Activated gamma-delta T cell treated with anti-CD3 and anti-CD28 coated beads, Interleukin-2, amount 50 U/mL, for 16 hours (primary cell): ENCODE measurements at places on chromosomes 11 and 22.

DNA sequence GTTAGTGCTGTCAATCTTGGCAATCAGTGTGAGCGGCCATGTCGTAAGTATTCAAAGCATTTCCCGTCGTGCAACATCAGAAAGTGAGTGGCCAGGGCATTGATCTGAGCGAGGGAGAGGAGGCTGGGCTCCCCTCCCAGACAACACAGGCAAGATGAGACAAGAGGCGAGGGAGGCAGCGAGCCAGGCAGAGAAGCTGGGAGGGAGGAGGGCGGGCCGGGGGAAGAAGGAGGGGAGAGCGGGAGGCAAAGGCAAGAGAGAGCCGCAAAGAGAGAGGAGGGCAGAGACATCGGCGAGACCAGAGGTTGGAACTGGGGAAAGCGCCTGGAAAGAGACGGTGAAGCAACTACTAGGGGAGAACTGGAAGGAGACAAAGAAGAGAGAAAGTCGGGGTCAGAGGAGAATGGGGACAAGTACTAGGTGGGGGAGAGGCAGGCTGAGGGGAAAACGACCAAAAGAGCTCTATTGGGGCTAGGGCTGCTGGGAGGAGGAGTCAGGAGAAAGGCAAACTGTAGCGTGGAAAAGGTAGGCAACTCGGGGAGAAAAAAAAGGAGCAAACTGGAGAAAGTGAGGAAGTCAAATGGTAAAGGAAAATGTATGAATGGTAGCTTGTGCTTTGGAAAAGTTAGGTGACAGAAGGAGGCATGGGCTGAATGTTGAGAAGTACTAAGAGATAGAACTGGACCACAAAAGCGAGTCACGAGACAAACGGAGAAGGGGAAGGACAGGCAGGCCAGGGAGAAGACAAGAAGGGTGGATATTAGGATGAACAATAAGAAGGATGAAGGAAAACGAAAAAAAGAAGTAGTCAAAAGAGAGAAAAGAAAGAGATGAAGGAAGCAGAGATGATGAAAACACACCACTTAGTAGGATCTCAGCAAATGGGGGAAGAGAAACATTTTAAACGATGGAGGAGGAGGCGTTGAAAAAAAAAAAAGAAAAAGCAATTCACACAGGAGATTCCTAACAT is 130.5 kb upstream of the C11orf58 start:
- DNase-seq, result no peak

DNA sequence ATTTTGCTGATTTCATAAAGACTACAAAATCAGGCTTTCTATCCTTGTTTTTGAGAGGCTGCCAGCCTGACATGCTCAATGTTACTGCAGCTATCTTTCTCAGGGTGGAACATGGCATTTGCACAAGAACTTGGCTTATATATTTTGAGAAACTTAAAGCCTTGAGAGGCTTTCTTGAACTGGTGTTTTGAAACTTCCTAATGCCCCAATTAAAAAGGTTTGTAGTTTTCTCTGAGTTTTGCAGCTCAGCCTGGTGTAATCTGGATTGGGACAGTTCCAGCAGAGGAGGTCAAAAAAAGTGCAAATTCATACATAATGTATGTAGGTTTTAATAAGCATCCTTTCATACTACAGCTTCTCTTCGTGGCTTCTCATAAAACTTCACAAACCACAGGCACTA is 223.4 kb downstream of the FAM76B start:
- DNase-seq, result no peak

- DNase-seq, result no peak
These were observed 45.6 kb downstream of the CD82 start for GRCh38 chr11:44611088-44611487.

DNA sequence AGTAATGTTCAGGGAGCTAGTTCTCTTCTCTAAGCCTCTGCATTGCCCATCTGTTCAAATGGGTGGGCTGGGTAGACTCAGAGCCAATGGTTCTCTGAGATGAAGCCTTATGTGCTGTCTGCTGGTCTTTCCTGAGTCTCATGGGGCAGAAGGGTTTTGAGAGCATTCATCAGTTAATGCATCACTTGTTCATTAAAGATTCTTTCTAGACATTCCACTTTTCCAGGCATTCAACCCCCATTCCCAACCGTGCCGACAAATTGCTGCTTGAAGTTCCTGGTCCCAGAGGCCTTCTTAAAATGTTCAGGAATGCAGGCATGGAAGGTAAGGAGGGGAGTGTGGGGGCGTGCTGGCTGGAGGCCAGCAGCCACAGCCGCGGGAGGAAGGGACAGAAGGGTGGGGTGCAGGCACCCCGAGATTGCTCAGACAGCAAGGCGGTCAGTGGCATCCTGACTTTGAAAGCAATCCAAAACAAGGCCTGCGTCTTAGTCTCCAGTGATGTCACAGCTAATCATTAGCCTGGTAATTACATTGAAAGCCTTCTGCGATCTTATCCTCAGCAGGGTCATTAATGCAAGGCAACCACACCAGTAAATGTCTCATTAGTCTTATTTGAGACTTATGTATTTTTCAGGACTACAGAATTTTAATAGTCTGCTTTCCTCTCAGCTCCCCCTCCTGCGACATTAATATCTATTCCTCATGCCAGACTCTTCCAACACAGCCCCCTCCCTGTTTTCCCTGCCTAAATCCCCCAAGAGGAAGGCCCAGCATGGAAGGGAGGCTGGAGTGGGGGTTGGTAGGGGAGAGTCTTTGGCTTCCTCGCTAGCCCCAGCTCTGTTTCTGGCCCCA is 328.8 kb downstream of the MIAT start:
- DNase-seq, result no peak

DNA sequence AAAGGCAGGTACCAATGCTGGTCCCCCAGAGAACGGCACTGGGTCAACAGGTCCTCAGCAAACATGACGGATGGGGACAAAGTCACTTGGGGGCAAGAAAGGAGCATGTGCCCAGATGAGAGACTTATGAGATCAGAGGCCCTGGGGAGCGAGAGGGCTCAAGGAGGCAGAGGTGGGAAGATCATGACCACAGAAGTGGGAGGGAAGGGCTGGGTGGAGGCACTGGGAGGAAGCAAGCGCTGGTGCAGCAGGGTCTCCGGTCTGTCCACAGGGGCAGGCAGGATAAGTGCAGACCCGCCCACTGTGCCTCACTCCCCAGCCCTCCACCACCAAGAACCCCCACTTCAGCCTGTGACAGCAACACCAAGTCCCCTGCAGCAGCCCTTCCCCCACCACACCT is 10.9 kb downstream of the ELFN2 start:
- no peak for DNase-seq

DNA sequence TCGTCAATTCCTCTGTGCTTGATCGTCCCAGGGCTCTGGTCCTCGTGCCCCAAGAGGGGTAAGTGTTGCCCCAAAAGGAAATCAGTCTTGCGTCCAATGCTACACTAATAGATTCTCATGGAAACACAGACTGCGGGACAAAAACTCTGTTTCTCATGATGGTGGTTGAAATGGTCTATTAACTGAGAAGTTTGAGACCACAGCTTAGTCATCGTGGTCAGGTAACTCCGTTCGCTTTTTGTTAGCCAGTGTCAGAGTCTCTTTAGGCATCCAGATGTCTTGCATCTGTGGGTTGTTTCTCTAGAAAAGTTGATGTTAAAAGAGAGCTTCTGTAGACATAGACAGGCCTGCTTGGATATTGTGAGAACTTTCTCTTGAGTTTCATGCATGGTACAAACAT is 104.6 kb upstream of the SORL1-AS1 start:
- DNase-seq, result no peak

- DNase-seq, result no peak
These were observed 91.2 kb downstream of the PIWIL4 start for GRCh38 chr11:94658386-94658785.

- DNase-seq, result no peak
These were observed 42.0 kb downstream of the IGLL5 start for GRCh38 chr22:22929381-22930221.

- no peak for DNase-seq
These were observed 43.6 kb upstream of the FIBIN start for GRCh38 chr11:26950260-26950719.

DNA sequence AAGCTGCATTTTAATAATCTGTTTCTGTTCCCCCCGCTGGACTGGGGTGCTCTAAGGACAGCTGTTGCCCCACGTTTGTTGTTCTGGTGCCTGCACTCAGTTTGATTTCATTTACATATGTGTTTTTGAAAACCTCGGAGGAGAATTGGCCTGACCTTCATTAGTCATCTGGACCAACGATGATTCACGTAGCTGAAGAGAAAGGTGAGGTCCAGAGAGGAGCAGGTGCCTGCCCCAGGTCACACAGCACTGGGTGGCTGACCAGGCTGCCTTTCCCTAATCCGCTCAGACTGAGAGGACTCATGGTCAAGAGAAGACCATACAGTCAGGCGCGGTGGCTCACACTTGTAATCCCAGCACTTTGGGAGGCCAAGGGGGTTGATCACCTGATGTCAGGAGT is 3.8 kb downstream of the CSDC2 start:
- DNase-seq, result no peak
